ENCODE measurements at places on chromosomes 5 and 9.

GRCh38 chr9:70479880-70480291 is 65.4 kb upstream of the KLF9 start:
- DNase-seq: no peak

DNA sequence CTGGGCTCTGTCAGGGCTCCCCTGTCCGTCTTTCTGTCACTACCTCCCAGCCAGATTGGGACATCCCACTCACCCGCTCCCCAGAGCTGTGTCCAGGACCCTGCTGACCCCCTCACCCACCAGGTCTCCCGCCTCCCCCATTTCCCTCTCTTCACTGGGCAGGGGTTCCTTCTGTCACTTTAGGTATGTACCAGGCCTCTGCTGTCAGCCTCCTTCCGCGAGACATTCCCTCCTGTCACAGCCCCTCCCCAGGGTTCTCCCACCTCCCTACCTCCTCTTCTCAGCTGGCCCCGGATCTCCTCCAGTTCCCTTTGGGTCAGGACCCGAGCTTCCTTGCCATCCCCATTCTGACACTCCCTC is 488 bp downstream of the POLR1E start:
- no peak for DNase-seq

GRCh38 chr5:56055859-56056258 is 61.1 kb upstream of the IL6ST start:
- DNase-seq: no peak

- no peak for DNase-seq
Measured at GRCh38 chr5:109944461-109944860, 254.7 kb downstream of the MAN2A1 start.

- no peak for DNase-seq
Measured at GRCh38 chr9:134986957-134987356, 69.2 kb upstream of the FCN1 start.

GRCh38 chr5:92494508-92494907 is 1086.5 kb downstream of the NR2F1-AS1 start:
- no peak for DNase-seq

DNA sequence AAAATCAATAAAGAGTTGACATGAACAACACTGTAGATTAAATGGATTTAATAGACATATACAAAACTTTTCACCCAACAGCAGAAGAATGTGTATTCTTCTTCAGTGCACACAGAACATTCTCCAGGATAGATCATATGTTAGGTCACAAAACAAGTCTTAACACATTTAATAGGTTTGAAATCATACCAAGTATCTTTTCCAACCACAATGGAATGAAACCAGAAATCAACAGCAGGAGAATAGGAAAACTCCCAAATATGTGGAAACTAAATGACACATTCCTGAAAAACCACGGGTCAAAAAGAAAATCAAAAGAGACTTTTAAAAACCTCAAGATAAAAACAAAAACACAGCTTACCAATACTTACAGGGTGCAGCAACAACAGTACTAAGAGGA is 790.1 kb upstream of the ZNF608 start:
- no peak for DNase-seq

DNA sequence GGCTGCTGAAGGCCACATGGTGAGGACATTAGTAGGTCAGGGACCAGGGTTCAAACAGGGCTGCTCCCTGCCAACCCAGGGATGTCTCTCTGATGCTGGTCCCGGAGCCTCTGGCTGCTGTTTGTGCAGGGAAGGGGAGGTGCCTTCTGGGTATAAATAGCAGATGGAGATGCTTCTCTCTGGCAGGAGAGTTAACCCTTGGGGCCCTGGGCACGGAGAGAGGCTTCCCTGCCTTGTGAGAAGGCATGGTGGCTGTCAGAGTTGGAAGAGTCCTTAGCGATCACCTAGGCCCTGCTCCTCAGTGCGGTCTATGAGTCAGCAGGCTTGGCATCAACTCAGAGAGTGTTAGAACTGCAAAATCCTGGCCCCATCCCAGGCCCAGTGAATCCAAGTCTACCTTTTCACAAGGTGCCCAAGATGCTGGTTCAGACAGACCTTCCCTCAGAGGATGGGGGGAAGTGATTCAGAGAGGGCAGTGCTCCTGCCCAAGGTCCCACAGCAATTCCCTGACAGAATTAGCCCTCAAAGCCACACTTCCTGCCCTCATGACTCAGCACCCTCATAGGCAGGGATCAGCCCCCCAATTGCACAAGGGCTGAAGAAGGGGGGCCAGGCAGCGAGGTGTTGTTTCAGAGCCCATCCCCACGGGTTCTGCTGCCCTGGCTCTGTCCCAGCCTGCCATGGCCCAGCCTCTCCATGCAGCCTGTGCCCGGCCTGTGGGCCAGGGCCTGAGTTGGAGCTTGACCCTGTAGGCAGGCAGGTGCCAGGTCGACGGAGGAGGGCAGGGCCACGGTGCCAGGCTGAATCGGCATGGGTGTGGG is 25.6 kb downstream of the CAMK2A start:
- DNase-seq: no peak

- DNase-seq: no peak
Measured at GRCh38 chr9:123541411-123541810, 185.4 kb downstream of the CRB2 start.

DNA sequence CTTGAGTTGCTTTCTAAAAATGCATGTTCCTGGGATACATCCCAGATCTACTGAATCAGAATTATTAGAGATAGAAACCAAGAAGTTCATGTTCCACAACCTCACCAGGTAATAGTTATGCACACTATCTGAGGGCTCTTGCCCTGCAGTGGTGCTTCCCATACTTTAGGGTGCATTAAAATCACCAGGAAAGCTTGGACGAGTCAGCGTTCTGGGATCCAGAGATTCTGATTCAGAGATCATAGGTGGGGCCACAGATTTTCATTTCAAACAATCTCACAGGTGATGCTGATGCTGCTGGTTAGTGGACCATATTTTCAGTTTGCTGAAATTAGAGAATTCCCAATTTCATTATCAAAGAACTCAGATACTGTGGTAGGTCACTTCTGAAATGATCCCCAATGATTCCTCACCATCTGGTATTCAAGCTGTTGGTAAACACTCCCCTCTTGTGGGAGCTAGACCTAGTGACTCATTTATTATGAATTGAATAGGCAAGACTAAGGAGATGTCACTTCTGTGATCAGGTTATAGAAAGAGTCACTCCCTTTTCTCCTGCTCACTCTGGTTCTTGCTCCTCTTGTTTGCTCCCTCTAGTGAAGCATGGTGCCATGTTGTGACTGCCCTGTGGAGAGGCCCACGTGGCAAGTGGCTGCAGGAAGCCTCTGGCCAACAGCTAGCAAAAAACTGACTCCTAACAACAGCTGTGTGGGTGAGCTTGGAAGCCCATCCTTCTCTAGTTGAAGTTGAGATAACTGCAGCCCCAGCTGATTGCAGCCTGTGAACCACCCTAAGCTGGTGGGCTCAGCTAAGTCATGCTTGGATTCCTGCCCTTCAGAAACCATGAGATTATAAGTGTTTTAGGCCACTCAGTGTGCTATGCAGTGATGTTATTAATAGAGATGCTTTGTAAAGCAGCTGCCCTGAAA is 59.8 kb downstream of the SH3TC2 start:
- DNase-seq: no peak

GRCh38 chr9:135813671-135814290 is 93.6 kb downstream of the CAMSAP1 start:
- no peak for DNase-seq

- no peak for DNase-seq
Measured at GRCh38 chr5:56175488-56175887, 57.6 kb downstream of the ANKRD55 start.

GRCh38 chr9:137851516-137852267 is 25.9 kb upstream of the CACNA1B start:
- DNase-seq: no peak

DNA sequence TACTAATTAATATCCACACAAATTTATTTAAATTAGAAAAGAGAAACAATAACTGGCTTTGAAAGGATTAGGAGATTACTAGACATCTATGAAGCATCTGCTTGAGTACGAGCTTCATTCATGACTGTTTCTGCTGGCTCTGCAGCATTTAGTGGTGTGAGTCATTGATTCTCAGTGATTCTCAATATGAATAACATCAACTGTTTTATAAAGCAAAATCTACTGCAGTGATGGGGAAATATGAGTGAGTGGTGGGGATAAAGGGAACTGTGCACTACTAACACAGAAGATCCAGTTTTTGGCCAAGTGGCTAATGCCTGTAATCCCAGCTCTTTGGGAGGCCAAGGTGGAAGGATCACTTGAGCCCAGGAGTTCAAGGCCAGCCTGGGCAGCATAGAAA is 8.4 kb downstream of the FNBP1 start:
- DNase-seq: no peak

DNA sequence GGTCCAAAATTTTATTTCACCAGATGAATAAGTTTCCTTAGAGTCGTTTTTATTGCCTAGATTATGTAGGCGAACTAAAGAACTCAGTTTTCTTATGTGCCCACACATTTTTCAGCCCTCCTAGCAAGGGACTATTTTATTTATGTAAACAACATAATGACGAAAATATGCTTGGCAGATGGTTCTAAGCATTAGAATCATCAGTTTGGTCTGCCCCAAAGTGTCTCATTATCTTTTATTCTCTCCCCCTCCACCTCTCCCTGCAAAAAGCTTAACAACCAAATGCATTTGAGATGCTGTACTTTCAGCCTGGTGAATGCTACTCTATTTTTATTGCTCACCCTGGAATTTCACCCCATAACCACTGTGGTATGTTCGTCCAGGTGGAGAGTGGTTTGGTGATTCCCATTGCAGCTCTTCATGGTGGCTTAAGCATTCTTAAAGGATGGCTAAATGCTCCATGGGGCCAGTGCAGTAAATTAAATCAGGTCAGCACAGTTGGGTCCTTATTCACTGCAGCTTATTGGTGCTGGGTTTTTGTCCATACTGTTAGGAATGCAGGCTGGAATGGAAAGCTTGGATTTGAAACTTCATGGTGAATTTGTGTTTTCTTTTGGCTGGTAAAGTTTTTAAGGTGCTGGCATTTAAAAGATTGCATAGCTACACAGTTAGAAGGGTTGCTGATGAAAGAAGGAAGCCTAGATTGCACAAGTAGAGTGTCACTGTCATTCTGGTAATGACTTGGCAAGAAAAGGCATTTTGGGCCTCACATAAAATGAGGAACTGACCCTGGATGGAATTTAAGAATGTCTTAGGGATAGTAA is 39.2 kb downstream of the TLE4 start:
- DNase-seq: no peak

DNA sequence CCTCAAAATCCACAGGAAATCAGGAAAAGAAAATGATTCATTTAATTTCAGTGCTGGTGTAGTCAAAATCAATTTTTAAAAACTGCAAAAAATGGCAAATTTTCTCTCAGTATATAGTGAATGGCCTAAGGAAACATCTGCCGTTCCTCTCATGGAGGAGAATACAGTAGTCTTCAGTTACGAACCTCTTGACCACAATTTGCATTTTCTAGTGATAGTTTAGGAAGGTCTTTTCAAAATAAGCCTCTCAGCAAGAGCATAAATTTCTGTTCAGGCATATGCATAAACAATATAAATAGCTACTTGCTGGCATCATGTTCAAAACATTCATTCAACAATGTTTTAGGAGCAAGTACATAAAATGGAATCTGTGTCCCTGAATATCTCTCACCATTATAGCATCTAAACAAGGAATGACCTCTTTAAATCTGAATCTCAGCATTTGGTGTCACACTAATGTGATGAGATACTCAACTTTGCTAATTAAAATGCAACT is 33.5 kb downstream of the HAPLN1 start:
- DNase-seq: no peak

DNA sequence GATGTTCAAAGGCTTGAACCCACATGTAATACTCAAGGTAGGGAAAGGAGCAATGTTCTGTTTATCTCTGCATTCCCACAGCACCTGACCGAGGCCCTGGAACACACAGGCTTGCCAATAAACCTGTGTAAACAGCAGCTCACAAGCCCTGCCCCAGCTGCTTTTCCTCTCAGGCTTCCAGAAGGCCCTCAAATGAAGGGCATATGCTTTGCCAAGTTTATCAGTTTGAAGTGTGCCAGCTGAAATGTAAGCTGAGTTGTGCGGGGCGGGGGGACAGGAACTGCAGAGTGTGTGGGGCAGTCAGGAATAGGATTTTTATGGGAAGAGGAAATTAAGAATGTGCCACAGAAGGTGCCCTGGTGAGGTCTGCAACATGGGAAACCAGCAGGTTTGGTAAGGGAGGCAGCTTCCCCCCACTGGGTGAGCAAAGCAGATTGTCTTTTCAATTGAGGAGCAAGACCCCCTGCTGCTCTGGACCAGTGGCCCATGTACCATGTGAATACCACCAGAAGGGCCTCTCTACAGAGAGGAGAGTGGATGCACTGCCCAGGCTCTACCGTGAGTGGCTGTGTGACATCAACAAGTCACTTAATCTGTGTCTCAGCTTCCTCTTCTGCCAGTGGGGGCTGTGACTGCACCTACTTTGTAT is 194.8 kb downstream of the SPOCK1 start:
- DNase-seq: no peak

DNA sequence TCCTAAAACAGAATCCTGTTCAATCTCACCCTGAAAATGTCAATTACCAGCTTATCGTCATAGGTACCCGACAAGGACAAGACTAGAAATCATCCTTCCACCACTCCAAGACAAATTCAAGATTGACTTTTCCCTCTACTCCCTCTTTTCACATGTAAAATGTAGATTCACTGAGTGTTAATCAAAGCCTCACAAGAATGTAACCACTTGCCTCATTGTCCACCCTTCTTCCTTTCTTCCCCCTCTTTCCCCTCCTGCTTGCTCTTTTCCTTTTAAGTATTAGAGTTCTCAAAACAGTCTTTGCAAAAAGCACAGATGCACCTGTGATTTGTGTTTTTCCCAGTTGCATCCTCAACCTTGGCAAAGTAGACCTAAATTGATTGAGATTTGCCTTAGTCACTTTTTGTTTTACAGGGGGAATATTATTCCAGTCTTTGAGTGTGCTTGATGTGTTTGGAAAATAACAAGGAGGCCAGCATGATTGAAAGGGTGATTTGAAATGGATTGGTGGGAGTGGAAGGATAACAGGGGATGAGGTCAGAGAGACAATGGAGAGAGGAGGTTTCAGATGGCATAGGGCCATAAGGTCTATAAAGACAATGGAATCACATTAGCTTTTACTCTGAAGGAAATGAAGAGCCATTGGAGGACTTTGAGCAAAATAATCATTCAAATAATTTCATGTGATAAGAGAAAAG is 231.3 kb upstream of the TYRP1 start:
- no peak for DNase-seq

DNA sequence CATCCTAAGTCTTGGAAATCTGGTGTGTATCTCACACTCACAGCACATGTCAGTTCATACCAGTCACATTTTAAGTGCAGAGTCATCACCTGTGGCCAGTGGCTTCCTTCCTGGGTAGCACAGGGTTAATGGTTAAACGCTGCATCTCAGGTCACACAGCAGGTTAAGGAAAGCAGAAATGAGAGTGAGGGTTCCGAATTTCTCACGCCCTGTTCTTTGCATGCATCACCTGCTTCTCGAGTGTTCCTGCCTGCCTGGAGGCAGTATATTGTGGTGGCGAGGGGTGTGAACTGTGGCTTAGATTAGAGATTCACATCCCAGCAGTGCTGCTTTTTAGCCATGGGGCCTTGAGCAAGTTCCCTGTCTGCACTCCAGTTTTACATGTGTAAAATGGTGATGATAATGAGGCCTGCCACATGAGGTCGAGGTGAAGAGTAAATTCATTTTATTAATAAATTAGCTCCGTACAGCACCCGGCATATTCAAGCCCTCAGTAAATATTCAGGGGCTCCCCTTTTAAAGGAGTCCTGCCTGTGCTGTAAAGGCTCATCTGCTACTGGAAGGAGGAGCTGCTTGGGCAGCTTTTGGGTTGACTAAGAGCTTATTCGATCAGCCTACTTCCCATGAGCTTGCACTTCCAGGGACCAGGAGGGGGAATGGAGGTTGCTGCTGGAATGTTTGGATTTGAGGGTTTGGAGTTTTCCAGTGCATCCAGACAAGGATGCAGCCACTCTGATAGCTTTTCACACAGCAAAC is 61.1 kb upstream of the SAP30L start:
- no peak for DNase-seq

Measured in stimulated activated CD8-positive, alpha-beta memory T cell treated with anti-CD3 and anti-CD28 coated beads, Interleukin-4, amount 100 ng/mL, for 1 hour (primary cell).